ENCODE measurements at places on chromosomes 5 and 9. TPM values are rescaled to one million over a fixed set of nuclear protein-coding genes. Genes with fewer than 3 reads are reported as not detected.

GTF3C4 gene
- 4.6 TPM for polyA plus RNA-seq

DNA sequence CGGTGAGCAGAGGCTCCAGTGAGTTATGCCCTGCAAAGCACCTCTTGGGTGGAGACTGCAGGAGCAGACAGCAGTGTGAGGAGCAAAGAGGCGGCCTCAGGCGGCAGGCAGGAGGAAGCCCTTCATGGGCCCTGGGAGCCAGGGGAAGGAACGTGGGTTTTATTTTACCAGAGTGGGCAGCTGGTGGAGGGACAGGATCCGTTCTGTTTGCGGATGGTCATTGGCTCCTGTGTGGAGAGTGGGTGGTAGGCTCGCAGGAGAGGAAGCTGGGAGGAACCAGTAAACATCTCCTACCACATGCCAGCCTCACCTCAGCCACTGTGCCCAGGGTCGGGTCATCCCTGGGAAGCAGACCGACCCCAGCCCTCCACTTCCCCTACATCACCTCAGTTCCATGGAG lies 24.4 kb downstream of the HNRNPH1 start:
- DNase-seq = no peak
- H3K36me3 ChIP-seq = peaks cover 7% of the 10 kb centered on the region
- no peaks in the 10 kb centered on the region for H3K4me1 ChIP-seq
- no peak overlapping the region for H3K4me3 ChIP-seq
- H3K27ac ChIP-seq = no peak overlapping the region

SLC36A2 gene
- polyA plus RNA-seq = not detected

- H3K36me3 ChIP-seq = peaks cover 25% of the 10 kb centered on the region
- H3K27ac ChIP-seq = no peak overlapping the region
- H3K4me1 ChIP-seq = no peaks in the 10 kb centered on the region
- H3K27me3 ChIP-seq = peaks cover 8% of the 10 kb centered on the region
- no peak overlapping the region for H3K4me3 ChIP-seq
- no peak for DNase-seq
These were observed 33.5 kb upstream of the CKS2 start for GRCh38 chr9:89277454-89277853.

DNA sequence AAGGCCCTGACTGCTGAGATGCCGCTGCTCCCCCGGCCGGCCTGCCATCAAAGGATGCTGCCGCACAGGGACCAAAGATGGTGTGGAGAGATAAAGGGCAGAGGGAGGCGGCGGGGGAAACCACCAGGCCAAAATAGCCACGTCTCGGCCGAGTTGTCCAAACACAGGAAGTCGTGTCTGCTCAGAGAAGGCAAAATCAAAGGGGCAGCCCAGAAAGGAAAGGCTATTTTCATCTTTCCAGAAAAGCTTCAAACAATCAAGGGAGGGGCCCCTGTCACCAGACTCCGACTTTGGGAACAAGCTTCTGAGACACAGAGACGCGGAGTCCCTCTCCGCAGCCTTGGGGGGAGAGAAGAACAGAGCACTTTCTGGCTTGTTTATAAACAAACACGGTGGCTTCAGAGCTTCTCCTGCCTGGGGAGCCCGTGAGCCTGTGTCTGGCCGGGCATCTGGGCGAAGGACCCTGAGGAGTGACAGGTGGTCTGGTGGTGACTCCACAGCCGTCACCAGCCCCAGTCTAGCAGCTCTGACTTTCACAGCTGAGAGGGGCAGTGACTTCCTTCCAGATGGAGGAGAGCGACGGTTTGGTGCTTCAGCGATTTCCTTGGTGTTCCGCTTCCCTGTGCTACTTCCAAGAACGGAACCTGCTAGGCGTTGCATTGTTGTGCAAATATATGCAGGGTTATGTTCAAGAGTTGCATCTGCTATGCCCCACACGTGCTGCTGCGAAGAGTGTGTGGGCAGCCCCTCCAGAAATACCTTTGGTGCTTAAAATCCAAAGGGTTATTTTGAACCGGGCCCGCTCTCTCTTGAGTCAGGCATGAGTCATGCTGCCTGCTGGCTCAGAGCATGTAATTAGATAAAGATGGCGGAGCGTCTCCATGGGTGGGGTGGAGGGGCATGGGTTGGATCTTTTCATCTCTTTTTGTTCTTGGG lies 24.0 kb downstream of the ADAMTSL2 start:
- peaks cover 37% of the 10 kb centered on the region for H3K27me3 ChIP-seq
- no peaks in the 10 kb centered on the region for H3K36me3 ChIP-seq
- H3K4me3 ChIP-seq = peak overlapping the region; percentile 84
- no peak for DNase-seq
- H3K27ac ChIP-seq = peak overlapping the region; percentile 28
- peaks cover 13% of the 10 kb centered on the region for H3K4me1 ChIP-seq

GRCh38 chr5:168076561-168076991 lies 214.9 kb upstream of the WWC1 start:
- H3K36me3 ChIP-seq = no peaks in the 10 kb centered on the region
- DNase-seq = no peak
- no peak overlapping the region for H3K27ac ChIP-seq

DNA sequence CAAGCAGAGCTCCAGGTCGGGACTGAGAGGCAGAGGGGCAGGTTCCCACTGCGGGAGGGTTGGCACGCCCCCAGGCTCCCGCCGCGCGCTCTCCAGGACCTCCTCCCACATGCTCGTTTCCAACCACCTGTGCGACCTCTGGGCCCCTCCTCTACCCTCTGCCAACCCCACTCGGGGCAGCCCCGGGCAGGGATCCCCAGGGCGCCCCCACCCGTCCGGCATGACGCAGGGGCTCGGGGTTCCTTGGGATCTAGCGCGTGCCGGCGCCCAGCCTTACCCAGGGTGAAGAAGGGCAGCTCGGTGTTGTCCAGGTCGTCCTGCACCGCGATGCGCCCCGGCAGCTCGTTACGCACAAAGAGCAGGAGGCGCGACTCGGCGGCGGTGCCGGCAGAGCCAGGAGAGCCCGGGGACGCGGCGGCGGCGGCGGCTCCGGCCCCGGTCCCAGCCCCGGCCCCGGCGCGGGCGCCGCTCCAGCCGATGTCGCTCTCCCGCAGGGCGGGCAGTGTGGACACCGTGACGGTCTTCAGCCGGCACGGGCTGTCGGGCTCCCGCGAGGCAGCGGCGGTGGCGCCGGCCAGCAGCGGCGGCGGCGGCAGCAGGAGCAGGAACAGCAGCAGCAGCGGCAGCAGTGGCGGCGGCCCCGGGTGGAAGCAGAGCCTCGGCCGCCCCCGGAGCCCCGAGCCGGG lies 494 bp downstream of the ASTN2 start:
- DNase-seq = no peak
- peaks cover 3% of the 10 kb centered on the region for H3K4me1 ChIP-seq
- no peak overlapping the region for H3K27ac ChIP-seq
- H3K4me3 ChIP-seq = no peak overlapping the region

FAM221B gene
- polyA plus RNA-seq = not detected

All from naive B cell (primary cell).